SIG-M5 (cell line): ENCODE measurements at places on chromosomes 1 and 21.

DNA sequence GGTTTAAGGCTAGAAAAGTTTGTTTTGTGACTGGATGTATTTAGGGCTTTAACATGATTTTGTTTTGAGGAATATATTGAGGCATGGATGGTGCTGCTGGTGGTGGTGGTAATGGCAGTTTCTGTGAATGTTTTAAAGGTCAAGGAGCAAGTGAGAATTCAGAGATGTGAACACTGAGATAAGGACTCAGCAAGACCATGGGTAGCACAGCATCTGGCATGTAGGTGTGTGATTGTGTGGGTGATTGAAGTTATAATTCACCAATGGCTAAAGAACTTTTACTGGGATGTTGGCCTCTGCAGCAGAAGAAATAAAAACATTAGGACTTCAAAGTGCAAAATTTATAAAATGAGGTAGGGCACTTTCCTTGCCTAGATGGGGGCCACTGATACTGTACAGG, 65.9 kb downstream of the MACF1 start:
- DNase-seq: no peak

GRCh38 chr1:183914276-183914675, 109.4 kb downstream of the RGL1 start:
- DNase-seq: no peak

GRCh38 chr1:225428881-225429455, 1.1 kb upstream of the LBR start:
- DNase-seq: peak; percentile 71

DNA sequence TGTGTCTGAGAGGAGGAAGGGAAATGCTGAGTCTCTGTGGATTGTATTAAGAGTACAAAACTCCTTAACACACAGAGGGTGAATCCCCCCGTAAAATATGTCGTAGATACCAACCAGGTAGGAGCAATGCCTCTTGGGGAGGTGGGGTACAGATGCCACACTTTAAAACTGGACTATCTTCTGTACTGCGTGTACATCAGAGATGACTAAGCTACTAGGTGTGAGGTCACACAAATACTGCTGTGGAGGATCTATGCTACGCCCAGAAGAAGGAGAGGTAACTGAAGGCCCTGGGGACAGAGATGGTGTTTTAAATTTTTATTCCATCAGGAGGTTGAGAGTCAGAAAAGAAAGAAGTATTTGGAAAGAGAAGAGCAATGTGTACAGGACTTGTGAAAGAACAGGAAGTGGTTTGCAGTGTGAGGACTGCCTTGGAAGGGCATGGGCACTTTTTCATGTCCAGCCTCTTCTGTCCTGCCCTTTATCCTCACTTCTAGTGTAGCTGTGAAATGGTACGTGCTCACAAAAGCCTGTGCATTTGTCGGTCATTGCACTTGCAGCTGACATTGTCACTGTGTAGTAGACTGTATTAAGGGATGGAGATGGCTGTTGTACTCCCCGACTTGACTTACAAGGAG, 287.8 kb upstream of the CHRM3 start:
- no peak for DNase-seq

- DNase-seq: no peak
These were observed 86.0 kb downstream of the EVI5 start for GRCh38 chr1:92698932-92699331.

GRCh38 chr1:99970713-99971255, 988 bp downstream of the SLC35A3 start:
- DNase-seq: no peak

DNA sequence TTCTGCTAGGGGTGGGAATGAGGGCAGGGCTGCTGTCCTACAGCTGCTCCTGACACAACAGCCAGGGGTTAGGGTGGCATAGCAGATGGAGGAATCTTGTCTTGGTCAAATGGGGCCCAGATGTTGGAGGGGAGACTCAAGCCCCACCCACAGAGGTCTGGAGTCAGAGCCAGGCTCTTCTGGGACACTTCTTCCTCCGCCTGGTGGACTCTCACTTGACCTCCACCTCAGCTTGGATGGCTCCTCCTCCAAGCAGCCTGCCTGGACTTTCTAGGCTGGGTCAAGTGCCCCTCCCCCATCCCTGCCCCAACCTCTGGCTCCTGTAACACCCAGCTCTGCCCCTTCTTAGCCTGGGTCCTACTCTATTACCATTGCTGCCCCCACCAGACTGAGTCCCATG, 35.5 kb downstream of the EPHA2 start:
- DNase-seq: no peak

GRCh38 chr1:235011064-235011598, 117.5 kb downstream of the TOMM20 start:
- no peak for DNase-seq

GRCh38 chr21:38921511-38922251, 116.0 kb downstream of the ETS2 start:
- no peak for DNase-seq

DNA sequence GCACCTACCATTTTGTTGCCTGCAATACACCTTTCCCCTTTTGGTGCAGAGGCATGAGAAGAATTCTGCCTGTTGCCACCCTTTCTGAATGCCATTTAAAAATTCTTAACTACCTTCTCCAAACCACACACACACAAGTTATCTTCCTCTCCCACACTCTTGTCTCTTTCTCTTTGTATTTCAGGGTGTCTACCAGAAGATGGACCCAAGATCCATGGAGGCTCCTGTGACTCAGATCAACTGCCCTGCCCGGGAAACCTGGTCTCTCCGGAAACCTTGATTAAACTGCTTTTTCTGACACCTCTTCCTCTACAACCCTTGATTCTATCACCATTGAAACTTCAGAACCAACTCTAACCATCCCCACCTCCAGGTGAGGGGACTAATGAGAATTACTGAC, 2.4 kb upstream of the TARS2 start:
- no peak for DNase-seq

- peak; percentile 86 for DNase-seq
These were observed at the start of gene GTF2B for GRCh38 chr1:88891318-88891950. TSS of gene GTF2B (minus strand) at chr1:88891567. CDS start at chr1:88891499, 68 bp downstream.

GRCh38 chr1:158930504-158930903, 848 bp upstream of the PYHIN1 start:
- DNase-seq: no peak

- DNase-seq: no peak
These were observed 3.7 kb upstream of the ID3 start for GRCh38 chr1:23563003-23563402.

DNA sequence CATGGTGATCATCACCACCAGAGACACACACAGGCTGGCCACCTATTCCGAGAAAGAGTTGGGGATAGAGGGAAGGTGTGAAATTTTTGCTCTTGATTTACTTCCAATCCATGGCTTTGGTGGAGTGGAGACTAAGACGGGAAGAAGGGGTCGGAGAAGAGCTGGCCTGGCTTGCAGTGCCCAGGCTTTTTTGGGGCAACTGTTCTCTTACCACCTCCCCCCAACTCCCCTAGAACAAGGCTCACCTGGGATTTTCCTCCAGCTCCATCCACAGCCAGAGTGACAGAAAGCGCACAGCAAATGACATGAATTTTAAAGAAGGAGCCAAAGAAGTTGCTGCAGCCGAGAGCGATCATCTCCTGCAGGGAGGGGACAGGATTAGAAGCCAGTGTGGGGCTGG, 16.0 kb downstream of the SLC26A9 start:
- DNase-seq: no peak

DNA sequence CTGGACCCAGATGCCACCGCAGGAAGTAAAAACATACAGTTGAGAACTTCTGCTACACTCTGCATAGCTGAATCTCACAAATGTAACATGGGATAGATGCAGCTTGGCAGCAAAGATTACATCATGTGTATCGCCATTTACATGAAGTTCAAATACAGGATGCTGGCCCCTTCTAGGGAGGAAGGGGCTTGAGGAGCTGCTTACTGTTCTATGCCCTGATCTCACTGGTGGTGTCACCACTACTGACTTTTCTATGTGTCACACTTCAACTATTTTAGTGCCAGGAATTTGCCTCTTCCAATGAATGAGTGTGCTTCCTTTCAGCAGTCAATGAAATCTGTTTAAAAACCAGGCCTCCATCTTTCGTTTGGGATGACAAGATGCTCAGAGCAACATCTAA, 31.1 kb downstream of the MRAP start:
- no peak for DNase-seq

DNA sequence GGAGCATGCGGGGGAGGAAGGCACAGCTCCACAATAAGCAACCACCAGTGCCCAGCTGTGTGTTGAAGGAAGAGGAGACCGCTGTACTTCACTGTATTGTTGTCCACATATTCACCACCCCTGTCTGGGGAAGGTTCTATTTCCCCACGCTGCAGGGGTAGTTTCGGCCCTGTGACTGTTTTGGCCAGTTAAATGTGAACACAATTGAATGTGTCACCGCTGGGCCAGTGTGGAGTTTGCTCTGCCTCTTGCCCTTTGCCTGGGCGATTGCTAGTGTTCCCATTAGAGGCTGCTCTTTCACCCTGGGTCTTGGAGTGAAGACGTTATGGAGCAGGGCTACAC, 32.6 kb downstream of the UBE4B start:
- no peak for DNase-seq

GRCh38 chr21:34642211-34643075, 26.4 kb upstream of the CLIC6 start:
- DNase-seq: no peak

GRCh38 chr1:5754817-5755551, 237.2 kb downstream of the NPHP4 start:
- no peak for DNase-seq

- no peak for DNase-seq
These were observed 535 bp downstream of the SETD4 start for GRCh38 chr21:36059823-36060158.

DNA sequence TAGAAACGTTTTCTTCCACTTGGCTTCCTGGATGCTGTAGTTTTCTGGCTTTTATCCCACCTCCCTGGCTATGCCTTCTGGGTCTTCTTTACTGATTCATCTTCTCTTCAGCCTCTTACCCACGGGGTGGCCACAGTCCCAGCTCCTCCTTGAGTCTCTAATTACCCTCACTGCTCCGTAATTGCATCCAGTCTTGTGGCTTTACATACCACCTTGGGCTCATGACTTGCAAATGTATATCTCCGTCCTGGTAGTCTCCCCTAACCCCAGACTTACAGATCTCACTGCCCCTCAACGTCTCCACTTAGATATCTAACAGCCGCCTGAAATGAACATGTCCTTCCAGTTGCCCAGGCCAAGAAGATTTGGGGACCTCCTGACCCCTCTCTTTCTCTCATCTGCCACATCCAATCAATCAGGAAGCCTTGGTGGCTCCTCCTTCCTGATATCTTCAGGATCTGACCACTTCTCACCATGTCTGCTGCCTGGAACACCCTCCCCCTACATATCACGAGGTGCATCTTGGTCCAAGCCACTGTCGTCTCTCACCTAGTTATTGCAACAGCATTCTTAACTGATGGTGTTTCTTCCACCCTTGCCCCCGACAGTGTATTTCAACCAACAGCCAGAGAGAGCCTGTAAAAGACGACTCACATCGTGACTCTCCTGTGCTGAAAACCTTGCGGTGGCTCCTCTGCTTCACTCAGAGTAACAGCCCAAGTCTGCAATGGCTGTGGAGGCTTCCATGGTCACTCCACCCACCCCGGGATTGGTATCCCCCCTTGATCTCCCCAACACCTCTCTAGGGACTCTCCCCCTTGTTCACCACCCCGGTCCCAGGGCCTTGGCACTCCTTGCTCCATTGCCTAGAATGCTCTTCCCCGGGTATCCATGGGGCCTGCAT, 219.0 kb upstream of the POU3F1 start:
- no peak for DNase-seq

GRCh38 chr1:102096162-102096561, 99.4 kb upstream of the OLFM3 start:
- DNase-seq: no peak

DNA sequence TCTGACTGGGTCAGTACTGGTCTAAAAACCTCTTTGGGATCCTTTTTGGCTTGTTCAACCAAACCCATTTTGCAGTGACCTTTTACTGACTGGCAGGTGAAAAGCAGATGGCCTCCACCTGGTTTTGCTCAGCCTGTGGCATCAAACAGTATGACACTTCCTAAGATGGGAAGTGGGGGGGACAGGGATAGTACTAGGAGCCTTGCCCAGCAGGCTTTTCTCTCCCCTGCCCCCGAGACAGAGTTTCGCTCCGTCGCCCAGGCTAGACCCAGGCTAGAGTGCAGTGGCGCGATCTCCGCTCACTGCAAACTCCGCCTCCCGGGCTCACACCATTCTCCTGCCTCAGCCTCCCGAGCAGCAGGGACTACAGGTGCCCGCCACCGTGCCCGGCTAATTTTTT, 18.3 kb downstream of the INTS3 start:
- DNase-seq: no peak

DNA sequence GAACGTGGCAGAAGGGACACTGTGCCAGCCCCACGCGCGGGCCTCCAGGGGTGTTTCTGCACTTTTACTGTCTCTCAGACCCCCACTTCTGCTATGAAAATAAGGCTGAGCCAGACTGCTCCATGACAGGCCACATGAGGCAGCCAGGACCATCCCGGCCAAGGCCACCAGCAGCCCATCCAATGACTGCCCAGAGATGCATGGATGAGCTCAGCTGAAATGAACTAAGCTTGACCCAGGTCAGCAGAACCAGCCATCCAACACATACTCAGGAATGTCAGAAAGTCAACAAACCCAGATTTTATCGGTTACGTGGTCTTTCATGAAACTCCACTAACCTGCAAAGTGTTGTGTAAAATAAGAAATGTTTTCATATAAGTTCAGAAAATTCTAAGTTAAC, 51.2 kb downstream of the CCDC185 start:
- DNase-seq: no peak

GRCh38 chr1:52159033-52159789, 17.3 kb downstream of the ZFYVE9 start:
- DNase-seq: no peak

- DNase-seq: no peak
These were observed 25.2 kb upstream of the C1orf174 start for GRCh38 chr1:3925256-3925655.

DNA sequence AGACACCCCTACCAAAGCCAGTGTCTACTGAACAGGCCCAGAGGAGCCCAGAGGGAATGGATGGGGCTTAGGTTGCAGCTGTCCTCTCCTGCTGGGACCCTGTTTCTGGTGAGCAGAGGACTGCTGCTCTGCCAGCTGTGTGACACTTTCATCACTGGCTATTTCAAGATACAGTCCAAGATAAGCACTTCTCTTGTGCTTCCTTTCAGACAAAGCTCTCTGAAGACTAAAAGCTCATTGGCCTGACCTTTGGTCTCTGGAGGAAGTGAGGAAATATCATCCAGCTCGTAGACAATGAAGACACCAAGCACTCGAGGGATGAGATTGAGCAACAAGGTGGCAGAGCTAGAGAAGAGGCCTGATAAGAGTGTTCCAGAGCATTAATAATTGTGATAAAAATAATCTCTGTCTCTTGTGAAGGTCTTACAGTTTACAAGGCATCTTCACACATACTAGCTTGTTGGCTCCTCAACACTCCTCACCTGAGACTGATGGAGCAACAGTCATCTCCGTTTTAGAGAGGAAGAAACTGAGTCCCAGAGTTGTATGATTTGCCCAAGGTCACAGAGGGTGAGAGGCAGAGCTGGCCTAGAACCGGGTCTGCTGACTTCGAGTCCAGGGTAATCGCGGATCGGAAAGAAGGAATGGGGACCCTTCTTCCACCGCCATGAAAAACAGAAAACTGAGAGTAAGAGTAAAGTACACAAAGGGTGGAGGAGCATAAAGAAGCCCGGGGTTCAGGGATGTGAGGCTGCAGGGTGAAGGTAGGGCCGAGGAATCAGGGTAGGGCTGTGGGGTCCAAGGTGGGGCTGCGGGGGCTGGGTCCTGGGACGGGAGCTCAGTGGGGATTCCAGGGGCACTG, 666 bp downstream of the PAFAH2 start:
- DNase-seq: peak; percentile 73

GRCh38 chr1:182909578-182909977, 43.4 kb downstream of the SHCBP1L start:
- no peak for DNase-seq

GRCh38 chr1:2801046-2801445, 447 bp downstream of the TTC34 start:
- no peak for DNase-seq

GRCh38 chr1:20281801-20282200, 8.9 kb upstream of the VWA5B1 start:
- no peak for DNase-seq
